ENCODE measurements at places on chromosomes 4 and X. TPM values are rescaled to one million over a fixed set of nuclear protein-coding genes. Genes with fewer than 3 reads are reported as not detected.

Gene CDS1
- total RNA-seq = 0.68 TPM

Gene CENPVL2
- total RNA-seq = not detected

Gene TSPAN6
- 5.0 TPM for total RNA-seq

Gene EGF
- 13.1 TPM for total RNA-seq

Gene SHROOM2
- 0.60 TPM for total RNA-seq

Gene KLHL13
- 6.0 TPM for total RNA-seq

Gene GAGE13
- not detected for total RNA-seq
